Aortic smooth muscle cell (primary cell): ENCODE measurements at places on chromosomes 13 and 19. TPM values are rescaled to one million over a fixed set of nuclear protein-coding genes. Genes with fewer than 3 reads are reported as not detected.

The ZNF66 gene
- 1.2 and 2.0 TPM in 2 replicates for total RNA-seq

The PHLDB3 gene
- 9.0 and 13.4 TPM in 2 replicates for total RNA-seq

The ZNF525 gene
- 6.3 and 6.6 TPM in 2 replicates for total RNA-seq

The POSTN gene
- 471 and 571 TPM in 2 replicates for total RNA-seq

The ZNF765 gene
- total RNA-seq: 9.8 and 11.1 TPM in 2 replicates

The RFXANK gene
- 38.8 and 40.3 TPM in 2 replicates for total RNA-seq

The TNFRSF19 gene
- 2.5 and 5.5 TPM in 2 replicates for total RNA-seq

The MEIOSIN gene
- total RNA-seq: not detected in 2 replicates

The PSG6 gene
- total RNA-seq: not detected in 2 replicates

The ICAM1 gene
- total RNA-seq: 1.3 and 4.9 TPM in 2 replicates

The SELENOV gene
- not detected in 2 replicates for total RNA-seq

The NOTCH3 gene
- 184 and 225 TPM in 2 replicates for total RNA-seq

The TMPRSS9 gene
- total RNA-seq: not detected in 2 replicates

The LGALS4 gene
- total RNA-seq: not detected in 2 replicates

The ZNF99 gene
- not detected in 2 replicates for total RNA-seq

The KBTBD7 gene
- total RNA-seq: 7.0 and 8.1 TPM in 2 replicates

The OR7C1 gene
- not detected in 2 replicates for total RNA-seq

The ZNF536 gene
- total RNA-seq: not detected in 2 replicates

The EBI3 gene
- not detected in 2 replicates for total RNA-seq

The ZFR2 gene
- total RNA-seq: not detected in 2 replicates

The CGB8 gene
- total RNA-seq: not detected in 2 replicates

The ATP11A gene
- 2.9 and 5.0 TPM in 2 replicates for total RNA-seq

The ZNF221 gene
- total RNA-seq: 7.8 and 8.8 TPM in 2 replicates

The CYP2A7 gene
- not detected in 2 replicates for total RNA-seq

The IGFL1 gene
- total RNA-seq: not detected in 2 replicates

The GPR183 gene
- not detected in 2 replicates for total RNA-seq

The CEBPA gene
- under 0.01 TPM in 1 of 2 replicates, not detected in the other for total RNA-seq

The ACER1 gene
- not detected in 2 replicates for total RNA-seq

The UBA52 gene
- total RNA-seq: 850 and 972 TPM in 2 replicates

The PCID2 gene
- 66.5 and 70.4 TPM in 2 replicates for total RNA-seq

The LSM4 gene
- total RNA-seq: 122 and 147 TPM in 2 replicates
